ENCODE measurements at places on chromosomes 5 and 9.
A peak's percentile ranks its signal among the peaks of the same experiment; 100 is the strongest.

DNA sequence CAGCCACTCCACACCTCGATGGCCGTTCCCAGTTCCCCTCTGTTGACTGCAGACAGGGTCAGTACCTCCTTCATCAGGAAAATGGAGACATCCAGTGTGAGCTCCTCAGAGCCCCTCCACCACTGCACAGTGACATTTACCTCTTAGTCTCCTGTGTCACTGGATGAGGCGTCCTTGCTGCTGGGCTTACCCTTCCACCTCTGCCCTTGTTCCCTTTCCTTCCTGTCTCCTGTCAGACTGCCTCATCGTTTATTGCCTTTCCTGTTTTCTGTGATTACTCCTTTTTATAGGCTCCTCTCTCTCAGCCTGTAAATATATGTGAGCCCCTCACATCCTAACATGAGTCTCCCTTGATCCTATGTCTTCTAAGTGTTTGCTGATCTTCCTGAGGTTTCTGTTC lies 23.2 kb upstream of the SPTAN1 start:
- DNase-seq = no peak

DNA sequence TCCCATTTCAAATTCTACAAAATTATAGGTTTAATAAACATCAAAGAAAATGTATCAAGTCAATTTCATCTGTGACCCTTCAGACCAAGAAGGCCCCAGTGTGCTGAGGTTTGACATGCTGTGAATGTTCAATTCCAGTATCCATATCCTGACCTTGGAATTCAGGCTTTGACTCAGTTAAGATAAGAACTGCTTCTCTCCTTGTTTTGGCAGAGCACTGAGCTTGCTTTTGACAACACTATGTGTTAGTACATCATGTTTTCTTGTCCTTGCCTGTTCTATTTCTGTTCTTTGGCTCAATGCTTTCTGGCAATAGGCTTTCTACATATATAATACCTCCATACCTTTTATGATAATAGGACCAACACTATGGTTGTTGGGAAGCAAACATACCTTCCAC lies 105.6 kb downstream of the PLCXD3 start:
- no peak for DNase-seq

DNA sequence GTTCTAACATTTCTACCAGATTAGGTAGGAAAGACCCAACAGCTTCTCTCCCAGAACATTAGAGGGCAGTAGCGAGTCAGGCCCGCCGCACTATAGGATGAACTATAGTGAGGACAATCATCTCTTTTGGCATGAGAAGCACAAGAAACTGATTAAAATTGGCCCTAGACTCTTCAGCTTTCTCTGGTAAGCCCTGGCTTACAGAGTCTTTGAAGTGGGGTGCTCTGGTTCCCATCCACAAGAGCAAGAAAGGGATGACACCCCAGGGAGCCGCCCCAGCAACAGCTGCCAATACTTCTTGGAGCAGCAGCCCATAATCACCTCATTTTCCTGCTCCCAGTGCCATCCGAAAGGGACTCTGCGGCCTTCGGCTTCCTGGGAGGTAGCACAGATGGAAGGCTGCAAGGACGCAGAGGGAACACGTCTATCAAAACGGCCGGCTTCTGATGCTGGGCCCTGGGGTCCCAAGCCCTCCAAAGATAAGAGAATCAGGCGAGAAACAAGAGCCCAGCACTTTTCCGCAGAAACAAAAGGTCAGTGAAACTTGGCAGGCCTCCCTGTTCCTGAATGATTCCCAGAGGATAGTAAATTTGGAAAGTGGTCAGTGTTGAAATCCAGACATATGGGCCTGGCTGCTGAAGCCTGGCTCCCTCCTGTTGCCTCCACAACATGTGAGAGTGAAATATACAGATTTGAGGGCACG lies 69.3 kb downstream of the HSD17B3 start:
- peak; percentile 48 for DNase-seq

GRCh38 chr9:105651806-105652205 lies 10.5 kb upstream of the TAL2 start:
- DNase-seq = no peak

DNA sequence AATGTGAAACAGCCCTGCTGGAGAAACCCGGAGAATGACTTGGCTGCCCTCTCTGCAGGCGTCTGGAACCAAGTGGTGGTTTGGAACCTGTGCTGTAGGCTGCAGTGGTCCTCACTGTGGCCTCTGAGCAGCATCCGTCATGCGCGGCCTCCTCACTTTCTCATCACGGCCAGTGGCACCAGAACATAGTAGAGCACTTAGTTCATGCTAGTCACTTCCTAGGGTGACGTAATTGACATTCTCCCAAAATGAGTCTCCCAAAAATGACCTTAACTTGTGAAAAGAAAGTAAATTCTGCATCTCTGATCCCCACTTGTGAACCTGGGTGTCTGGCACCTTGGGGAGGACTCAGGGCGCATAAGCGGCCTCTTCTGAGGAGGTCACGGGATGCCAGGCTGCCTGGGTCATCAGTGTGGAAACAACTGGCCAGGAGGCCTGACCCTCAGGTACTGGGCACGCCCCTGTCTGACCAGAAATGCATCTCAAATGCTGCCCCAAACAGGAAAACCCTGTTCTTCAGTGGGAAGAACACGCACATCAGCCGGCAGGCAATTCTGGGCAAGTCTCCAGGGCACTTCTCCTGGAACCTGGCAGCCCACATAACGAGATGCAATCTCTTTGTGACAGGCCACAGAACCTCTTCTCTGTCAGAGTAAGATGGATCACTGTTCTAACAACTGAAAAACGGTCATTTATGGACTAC lies 36.6 kb upstream of the SPTLC1 start:
- no peak for DNase-seq

GRCh38 chr5:95142145-95142544 lies 142.7 kb downstream of the MCTP1 start:
- no peak for DNase-seq

- DNase-seq = no peak
Measured at GRCh38 chr9:135950135-135950682, 11.0 kb downstream of the UBAC1 start.

GRCh38 chr5:153676406-153676805 lies 185.9 kb downstream of the GRIA1 start:
- DNase-seq = no peak

Measured in D721Med (cell line).